ENCODE measurements at places on chromosomes 7 and 10.

DNA sequence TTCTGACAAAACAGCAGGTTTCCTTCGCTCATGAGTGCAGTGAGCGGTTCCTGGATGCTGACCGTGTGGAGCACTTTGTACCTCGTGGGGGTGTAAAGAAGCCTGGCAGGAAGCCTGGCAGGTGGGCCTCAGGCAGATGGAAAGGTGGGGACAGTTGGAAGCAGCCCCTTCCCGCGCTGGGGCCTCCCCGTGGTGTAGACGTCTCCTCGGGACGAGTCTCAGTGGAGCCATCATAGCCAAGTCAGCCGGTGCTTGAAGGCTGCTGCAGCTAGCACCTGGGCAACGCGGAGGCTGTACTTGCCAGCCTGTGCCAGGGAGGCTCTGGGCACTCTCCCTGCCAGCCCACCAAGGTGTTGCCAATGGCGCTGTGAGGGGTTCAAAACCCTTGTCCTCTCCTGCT, 154.5 kb downstream of the WDR37 start:
- DNase-seq, result no peak

DNA sequence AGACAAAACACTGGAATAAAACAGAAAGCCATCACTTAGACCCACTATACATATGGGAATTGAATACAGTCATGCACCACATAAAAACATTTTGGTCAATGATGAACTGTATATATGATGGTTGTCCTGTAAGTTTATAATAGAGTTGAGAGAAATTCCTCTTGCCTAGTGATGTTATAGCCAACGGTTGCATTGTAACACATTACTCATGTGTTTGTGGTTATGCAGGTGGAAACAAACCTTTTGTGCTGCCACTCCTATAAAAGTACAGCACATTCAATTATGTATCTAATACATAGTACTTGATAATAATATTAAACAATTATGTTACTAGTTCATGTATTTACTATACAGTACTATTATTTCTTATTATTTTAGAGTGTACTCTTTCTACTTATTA, 381.2 kb upstream of the MBL2 start:
- DNase-seq, result no peak

GRCh38 chr7:92246360-92247101, 757 bp downstream of the ANKIB1 start:
- DNase-seq, result no peak

- no peak for DNase-seq
Observed at GRCh38 chr10:75083972-75084833, 27.3 kb upstream of the SAMD8 start.

- DNase-seq, result no peak
Observed at GRCh38 chr7:108417144-108417543, 39.1 kb downstream of the NRCAM start.

- no peak for DNase-seq
Observed at GRCh38 chr10:79059859-79060379, 8.8 kb upstream of the ZMIZ1 start.

DNA sequence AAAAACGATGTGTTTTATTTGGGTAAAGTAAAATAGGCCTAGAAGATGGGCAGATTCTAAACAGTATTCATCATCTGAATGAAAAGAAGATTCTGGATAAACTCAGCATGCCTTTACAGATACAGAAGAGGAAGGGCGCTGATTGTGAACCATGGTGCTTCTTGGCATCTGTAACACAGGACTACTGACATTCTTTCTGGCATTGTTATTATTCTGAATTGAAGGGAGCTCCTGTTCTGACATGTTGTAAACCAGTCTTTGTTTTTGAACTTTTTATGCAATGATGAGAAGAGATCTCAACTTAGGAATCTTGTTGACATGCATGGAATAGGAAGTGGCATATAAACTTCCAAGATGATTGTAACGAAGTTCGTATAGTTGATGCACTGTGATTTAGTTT, 13.5 kb downstream of the RPA3 start:
- no peak for DNase-seq

DNA sequence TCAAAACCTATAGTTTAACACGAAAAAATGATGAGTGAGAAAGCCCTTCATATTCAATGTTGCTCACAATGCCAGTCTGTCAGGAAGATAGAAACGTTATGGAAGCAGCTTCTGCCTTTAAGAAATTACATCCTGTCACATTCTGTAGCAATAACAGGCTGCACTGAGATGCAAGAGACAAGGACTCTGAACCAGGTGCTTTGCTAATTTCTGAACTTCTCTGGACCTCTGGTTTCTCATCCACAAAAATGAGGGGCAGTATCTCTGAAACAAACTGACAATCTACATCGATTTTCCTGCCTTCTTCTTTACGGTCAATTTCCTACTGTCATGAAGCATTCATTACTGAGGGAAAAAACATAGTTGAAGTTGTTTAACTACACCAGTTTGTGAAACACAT, 234.0 kb downstream of the SNX13 start:
- no peak for DNase-seq

GRCh38 chr10:57162231-57162630, 801.2 kb upstream of the ZWINT start:
- no peak for DNase-seq

DNA sequence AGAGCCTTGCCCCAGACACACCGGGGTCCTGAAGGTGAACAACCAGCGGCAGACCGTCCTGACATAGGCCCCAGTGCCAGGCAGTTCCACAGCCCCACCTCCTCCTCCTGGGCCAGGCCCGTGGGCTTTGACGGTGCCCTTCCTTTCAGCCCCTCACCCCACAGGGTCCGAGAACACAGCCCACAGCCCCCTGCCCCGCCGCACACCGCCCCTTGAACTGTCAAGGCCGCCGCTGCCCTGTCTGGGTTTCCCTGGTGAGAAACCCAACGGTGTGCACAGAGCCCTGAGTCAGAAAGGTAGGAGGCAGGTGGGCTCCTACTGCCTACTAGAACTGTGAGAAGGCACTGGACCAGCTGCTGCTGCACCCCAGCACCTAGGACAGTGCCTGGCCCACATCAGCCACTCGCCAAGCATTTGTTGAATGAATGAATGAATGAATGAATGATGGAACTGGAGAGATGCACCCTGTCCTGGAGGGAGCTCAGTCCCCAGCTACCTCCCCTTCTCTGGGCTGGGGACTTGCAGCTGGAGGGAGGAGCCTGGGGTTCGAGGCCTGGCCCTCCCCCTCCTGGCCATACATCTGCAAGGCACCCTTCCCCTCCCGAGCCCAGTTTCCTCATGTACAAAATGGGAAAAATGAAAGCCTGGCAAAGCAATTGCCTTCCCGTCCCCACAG, 117.9 kb downstream of the SLIT1 start:
- peak; percentile 23 for DNase-seq

- DNase-seq, result no peak
Observed at GRCh38 chr10:96358851-96359540, at the start of gene OPALIN. Gene OPALIN (minus strand): TSS chr10:96359002. CDS start chr10:96358896, 106 bp downstream.

Data from NB4 (cell line).